Hippocampal formation (tissue), 2 donors: ENCODE measurements at places on chromosomes 2 and 18.

DNA sequence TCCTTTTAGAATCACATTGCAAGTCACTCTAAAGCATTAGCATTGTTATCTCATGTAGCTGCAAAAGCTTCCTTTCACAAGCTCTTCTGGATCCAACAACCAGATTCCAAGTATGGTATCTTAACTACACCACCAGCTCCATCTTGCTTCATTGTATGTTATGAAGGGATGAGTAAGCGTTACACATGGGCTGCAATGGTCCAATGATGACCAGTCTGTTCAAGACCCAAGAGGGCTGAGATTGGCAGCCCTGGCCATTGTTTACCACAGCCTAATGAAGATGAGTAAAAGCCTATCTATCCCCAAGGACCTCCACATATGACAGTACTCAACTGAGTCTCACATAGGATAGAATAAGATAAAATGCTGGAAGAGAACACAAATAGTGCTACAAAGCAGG lies 6.3 kb downstream of the CFLAR start:
- DNase-seq, result no peak

GRCh38 chr2:112642561-112642960 lies 3.2 kb upstream of the SLC20A1 start:
- no peak for DNase-seq

DNA sequence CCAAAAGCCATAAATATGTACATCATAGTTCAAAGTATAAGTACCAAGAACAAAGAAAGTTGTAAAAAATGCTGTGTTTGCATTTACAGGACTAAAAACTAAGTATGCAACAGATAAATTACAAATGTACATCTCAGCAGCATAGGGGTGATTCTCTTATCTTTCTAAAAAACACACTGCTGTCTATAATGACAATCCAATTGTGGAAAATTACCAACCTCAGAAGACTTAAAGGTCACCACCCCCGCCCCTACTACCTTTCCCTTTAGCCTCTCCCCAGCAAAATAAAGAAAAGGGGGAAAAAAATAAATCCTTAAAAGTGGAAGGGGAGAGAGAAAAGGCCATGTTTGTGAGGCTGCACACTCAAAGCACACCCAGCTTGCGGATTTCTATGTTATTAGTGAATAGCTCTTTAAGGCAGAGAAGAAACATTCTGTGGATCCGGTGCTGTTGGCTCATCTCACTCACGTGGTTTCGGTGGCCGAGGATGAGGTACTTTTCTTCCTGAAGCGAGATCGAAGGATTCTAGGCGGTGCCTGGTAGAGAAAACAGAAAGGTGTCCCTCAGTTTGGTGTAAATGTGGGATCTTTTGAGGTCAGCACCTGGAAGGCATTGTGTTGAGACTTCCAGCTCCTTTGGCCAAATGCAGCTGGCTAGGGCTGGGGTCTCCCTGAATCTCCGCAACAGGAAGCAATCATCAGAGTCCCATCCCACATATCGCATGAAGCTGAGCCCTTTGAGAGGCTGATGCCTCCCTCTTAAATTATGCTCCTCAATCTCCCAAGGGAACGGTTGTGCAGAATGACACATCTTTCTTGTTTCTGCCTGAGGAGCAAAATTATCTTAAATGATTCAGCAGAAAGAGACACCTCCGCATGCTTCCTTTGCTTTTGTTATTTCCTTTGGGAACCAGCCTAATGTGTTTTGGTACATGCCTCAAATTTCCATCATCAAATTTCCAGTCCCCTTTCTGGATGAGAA lies 17.6 kb downstream of the MRPL35 start:
- DNase-seq, result no peak

DNA sequence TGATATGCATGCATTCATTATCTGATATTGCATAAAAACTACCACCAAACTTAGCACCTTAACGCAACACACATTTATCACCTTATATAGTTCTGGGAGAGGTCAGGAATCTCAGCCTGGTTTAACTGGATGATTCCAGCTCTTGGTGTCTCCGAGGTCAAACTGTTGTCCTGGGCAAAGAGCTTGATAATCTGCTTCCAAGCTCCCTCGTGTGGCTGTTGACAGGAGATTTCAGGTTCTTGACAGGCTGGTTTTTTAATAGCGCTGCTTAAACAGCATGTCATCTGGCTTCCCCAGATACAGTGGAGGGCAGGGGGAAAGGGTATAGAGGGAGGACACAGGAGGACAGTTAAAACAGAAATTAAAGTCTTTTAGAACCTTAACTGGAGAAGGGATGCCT lies 785.0 kb downstream of the CNTNAP5 start:
- DNase-seq, result no peak

DNA sequence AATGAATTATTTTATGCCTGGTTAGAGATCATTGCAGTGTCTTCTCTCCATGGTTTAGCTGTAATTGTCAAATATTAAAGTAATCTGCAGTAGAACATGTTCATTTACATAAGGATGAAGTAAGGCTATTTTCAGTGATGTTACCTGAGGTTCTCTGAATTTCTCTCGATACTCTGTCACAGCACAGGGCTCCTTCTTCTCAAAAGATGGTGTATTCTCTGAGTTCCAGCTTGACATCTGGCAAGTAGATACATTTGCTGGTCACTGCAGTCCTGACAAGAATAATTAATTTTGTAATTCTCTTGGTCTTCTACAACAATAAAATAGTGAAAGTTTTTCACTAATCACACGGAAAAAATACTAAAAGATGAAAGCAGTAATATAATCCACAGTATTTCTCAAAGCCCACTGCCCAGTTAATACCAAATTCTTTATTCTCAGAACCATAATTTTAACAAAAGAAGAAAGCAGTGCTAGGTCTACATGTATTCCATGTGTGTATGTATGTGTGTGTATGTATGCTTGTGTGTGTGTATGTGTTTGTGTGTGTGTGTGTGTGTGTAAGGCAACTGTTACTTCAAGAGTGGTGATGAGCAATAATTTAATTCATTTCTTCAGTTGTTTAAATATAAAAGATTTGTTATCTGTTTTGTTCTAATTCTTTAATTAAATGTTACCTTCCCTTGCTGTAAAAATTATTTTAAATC lies 1165.5 kb upstream of the SLC39A10 start:
- DNase-seq, result no peak

DNA sequence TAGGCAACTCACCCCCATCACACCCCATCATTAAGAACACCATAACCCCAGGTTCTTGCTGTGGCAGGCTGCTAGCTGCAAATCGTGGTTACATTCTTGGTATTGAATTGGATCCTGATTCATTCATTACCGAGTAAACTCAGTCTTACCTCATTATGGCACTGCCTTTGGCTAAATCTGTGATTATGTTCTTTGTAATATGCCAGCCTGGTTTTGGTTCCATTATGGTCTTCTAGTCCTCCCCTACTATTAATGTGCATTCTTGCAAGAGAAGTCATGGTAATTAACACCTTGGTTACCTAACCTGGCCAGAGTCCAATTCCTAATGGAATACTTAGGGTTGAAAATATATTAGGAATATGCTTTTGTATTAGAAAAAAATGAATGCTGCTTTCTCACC lies 258.9 kb upstream of the APCDD1 start:
- no peak for DNase-seq

DNA sequence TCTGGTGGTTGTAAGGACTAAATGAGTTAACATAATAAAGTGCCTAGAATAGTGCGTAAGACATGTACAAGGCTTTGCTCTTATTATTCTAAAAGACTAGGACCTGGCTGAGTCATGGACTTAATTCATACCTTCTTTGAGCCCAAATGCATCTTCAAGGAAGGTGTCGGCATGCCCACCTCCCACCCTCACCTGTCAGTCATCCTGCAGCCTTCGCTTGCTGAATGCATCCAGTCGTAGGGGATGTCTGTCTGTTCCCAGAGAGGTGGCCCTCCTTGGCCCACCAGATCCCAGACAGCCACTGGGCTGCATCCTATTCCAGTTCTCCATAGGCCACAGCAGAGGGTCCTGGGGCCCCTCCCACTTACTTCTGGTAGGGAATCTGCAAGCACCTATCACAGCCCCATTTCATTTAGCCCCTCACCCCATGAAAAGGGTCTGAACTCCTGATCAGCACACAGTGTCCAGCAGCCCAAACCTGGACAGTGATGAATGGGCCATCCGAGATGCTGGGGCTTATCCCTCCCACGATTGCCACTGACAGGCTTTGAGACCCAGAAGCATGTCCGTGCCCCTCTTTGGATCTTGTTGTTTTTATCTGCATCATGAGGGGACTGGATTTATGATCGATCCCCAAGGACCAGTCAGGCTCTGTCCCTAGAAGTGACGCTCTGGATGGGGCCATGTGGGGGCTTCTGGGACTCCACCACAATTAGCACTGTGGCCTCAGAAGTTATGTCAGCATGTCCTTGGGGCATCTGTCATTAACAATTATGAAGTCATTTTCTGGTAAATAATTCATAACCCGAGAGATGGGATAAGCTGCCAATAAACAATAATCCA lies 101.1 kb downstream of the KLHL29 start:
- no peak for DNase-seq

GRCh38 chr18:58396966-58397365 lies 231.9 kb downstream of the ALPK2 start:
- no peak for DNase-seq

DNA sequence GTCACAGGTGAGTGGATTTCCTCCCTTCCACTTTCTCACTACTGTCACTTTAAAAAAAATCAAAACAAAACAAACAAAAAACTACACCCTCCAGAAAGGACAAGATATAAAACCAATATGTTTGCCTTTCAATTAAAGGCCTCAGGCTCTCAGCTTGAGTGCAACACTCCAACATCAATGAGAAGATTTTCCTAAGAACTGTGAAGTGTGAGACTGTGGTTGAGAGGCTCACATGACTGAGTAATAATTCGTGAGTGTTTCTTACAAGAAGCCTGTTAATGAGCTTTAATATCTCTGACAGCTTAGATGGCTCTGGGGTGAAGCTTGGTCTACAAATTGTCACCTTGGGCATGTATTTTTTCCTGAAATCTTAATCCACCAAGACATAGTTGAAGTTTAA lies 216.1 kb downstream of the ETAA1 start:
- no peak for DNase-seq

GRCh38 chr2:227748079-227748478 lies 2.4 kb downstream of the SCYGR8 start:
- no peak for DNase-seq

- DNase-seq, result no peak
Observed at GRCh38 chr18:63158676-63159291, 160.8 kb downstream of the BCL2 start.

- no peak for DNase-seq
Observed at GRCh38 chr18:44876024-44876423, 195.3 kb downstream of the SETBP1 start.

GRCh38 chr2:239178484-239178883 lies 222.3 kb downstream of the HDAC4 start:
- no peak for DNase-seq
